ENCODE measurements at places on chromosomes 5 and 9.

DNA sequence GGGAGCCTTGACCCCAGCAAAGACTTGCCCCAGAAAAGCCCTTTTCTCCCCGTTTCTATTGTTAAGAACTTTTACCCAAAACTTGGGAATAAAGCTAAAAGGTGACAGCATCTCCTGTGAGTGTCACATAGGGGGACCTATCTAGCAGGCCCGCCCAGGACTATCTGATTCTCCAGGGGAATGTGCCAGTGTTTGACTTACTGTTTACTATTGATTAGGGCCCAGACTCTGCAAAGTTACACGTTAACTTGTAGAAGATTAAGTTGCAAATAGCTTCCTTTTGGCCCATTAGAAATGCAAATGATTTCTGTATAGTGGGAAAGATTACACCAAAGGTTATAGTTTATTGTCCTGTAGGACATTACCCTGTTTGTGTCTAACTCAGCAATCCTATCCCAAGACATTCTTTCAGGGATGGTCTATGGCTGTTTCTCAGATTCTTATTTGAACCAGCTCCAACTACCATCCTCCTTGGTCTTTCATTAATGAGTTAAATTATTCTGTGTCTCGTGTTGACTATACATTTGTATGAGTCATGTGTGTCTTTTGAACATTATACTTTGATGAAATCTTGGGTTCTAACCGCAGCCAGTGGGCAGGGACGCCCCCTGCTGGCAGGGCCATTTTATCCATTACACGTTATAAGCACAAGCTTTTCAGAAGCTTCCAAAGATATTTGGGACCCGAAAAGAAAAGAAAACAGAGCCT lies 60.7 kb downstream of the HRH2 start:
- DNase-seq: peak; percentile 72

- DNase-seq: no peak
These were observed 6.5 kb upstream of the SSBP2 start for GRCh38 chr5:81757404-81757803.

- peak; percentile 43 for DNase-seq
These were observed 13.8 kb upstream of the PLEKHG4B start for GRCh38 chr5:77957-78804.

DNA sequence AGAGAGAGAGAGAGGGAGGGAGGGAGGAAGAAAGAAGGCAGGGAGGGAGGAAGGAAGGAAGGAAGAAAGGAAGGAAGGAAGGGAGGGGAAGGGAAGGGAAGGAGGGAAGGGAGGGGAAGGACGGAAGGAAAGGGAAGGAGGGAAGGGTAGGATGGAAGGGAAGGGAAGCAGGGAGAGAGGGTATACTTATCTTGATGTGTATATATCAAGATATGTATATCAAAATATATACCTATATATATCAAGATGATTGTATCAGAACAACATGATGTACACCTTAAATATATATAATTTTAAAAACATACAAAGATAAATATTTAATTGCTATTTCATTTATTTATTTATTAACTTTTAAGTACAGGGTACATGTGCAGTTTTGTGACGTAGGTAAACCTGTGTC lies 96.8 kb upstream of the ADAMTS16 start:
- no peak for DNase-seq

GRCh38 chr9:120500733-120501132 lies 79.2 kb downstream of the CDK5RAP2 start:
- no peak for DNase-seq

Data from AML-193 (cell line).